ENCODE measurements at places on chromosomes 12 and 14. TPM values are rescaled to one million over a fixed set of nuclear protein-coding genes. Genes with fewer than 3 reads are reported as not detected.
A peak's percentile ranks its signal among the peaks of the same experiment; 100 is the strongest.

The CATSPERB gene
- 0.61 TPM for total RNA-seq

The SPIC gene
- total RNA-seq, result not detected

The GIT2 gene
- 42.6 TPM for total RNA-seq

The SLC25A21 gene
- total RNA-seq, result 2.3 TPM

The MAGOHB gene
- 36.8 TPM for total RNA-seq

The PSME2 gene
- total RNA-seq, result 148 TPM

DNA sequence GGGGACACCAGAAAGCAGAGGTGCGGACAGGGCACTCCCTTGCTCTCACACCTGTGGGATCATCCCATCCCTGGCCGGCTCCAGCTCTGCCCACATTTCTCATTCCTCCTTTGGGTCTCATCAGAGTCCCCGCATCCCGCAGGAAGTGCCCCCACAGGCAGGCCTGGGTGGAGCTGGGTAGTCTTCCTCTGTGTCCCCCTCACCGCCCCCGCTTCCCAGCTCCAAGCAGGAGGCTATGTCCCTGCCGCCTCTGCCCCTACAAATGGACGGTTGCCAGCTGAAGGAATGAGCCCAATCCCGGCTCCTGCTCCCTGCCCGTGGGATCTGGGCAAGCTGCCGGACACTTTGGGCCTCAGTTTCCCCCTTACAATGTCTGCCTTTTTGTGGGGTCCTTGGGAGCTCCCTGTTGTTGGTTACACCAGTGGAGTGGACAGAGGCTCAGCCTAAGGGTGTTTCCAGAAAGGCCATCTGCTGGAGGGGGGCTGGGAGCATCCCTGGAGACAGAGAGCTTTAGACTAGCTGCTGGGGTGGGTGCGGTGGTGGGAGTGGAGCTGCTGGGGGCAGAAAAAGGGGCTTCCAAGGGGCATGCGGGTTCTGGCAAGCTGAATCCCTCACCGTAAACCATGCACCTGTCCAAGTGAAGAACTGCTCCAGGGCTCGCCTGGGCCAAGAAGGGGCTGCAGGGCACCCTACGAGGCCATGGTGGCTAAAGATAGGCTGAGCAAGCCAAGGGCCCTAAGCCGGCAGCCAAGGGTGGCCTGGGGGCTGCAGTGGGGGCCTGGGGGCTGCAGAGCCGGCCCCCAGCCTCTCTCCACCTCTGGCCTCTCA is 7.9 kb upstream of the GPR132 start:
- peak; percentile 18 for DNase-seq

DNA sequence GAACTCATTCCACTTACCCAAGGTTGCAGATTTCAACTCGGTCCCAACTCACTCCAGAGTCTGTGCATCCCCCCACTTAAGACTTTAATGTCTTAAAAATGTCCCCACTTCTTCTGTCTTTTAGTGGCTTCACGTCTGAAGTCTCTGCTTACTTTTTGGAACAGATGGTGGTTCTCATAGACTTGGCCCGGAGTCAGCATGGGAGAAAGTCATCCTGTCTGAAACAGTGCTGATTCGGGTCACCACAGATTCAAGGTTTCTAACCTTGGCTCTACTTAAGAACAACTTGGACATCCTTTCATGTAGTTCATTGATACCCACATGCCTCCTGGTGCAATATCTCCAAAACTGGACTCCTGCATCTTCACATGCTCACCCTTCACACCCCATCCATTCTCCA is 26.0 kb downstream of the CHST11 start:
- DNase-seq, result no peak

- no peak for DNase-seq
Observed at GRCh38 chr12:57518920-57519795, 1.2 kb downstream of the DDIT3 start.

DNA sequence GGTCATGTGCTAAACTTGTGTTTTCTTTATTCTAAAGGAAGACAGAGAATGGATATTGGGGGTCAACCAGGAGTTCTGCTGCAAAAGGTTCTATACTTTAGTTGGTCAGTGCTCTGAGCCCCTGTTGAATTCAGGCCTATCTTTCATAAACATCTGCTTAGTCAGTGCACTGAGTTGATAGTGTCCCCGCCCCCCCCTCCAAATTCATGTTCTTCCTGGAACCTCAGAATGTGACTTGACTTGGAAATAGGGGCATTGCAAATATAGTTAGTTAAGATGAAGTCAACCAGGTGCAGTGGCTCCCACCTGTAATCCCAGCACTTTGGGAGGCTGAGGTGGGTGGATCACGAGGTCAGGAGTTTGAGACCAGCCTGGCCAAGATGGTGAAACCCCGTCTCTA is 23.3 kb downstream of the CHST11 start:
- no peak for DNase-seq

- DNase-seq, result no peak
Observed at GRCh38 chr12:47219243-47219642, 139.5 kb upstream of the AMIGO2 start.

DNA sequence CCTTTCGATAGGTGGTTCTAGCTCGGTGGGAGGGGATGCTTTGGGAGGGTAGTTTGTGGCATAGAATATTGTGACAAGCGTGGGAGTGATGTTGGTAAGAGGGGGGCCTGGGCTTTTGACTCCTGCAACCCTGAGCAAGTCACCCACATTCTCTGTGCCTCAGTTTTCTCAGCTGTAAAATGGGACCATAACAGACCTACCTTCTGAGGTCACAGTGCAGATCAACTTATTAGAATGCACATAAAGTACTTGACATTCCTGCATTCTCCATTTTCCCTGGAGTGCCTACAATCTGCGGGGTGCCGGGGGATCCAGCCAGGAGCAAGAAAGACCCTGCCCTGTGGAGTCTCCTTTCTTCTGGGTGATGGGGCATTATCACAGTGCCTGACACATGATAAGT is 63.2 kb downstream of the SLC24A4 start:
- no peak for DNase-seq

GRCh38 chr14:93040443-93040842 is 75.3 kb downstream of the ITPK1 start:
- DNase-seq, result no peak

- DNase-seq, result no peak
Observed at GRCh38 chr12:5798242-5799015, 146.6 kb downstream of the ANO2 start.

GRCh38 chr14:68501171-68501570 is 291.7 kb downstream of the ZFP36L1 start:
- DNase-seq, result no peak

- DNase-seq, result no peak
Observed at GRCh38 chr14:105491366-105491973, 424 bp downstream of the TEDC1 start.

GRCh38 chr14:98477935-98478334 is 794.1 kb downstream of the BCL11B start:
- DNase-seq, result no peak

DNA sequence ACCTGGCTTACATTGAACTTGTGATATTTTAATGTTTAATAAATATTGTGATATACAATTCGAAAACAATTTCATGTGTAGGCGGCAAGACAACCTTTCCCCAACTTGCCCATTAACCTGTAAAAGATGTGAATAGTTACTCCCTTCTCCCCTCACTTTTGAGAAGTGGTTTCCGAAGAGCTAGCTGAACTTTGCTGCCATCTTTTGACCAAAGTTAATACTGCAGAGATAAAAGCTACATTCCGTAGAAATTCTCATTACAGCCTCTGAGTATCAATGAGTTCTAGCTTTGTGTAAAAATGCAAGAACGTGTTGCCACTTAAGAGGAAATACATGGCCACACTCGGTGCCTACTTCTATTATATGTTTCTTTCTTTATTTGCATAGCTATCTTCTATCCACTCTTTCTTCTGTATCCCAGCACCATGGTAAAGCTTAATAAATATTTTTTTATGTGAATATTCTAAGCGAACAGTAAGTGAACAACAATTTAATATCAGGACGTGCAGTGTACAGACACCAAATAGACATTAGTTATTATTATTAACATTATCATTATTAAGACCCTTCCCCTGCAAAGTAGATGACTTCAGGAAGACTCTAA is 105.1 kb upstream of the TMEM260 start:
- no peak for DNase-seq

DNA sequence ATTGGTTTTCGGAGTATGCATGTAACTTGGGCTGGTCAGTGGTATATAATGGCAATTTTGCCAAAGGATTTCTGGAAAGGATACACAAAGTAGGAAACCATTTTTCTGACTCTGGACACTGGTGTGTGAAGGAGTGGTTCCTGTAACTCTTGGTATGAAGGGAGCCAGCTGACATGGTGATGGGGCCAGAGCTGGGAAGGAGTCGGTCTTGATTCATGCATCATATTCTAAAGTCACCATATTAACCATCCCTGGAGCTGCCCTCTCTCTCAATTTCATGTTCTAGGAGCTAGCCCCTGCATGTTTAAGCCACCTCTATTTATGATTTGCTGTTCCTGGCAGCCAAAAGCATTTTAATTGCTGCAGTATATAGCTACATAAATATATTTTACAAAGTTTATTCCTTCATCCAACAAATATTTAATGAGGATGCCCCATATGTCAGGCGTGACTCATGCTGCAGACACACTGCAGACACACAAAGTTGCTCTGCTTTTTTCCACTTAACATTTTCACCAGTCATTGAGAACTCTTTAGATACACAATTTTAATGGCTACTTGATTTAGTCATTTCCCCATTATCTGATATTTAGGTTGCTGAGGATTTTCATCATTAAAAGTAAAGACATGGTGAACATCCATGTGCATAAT is 78.7 kb upstream of the PSMC1 start:
- no peak for DNase-seq

DNA sequence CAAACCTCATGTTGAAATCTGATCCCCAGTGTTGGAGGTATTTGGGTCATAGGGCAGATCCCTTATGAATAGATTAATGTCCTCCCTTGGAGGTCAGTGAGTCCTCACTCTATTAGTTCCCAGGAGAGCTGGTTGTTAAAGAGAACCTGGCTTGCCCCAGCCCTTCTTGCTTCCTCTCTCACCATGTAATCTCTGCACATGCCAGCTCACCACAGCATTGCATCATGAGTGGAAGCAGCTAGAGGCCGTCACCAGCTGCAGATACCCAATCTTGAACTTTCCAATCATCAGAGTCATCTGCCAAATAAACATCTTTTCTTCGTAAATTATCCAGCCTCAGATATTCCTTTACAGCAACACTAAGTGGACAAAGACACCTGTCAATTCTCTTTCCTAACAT is 161.8 kb upstream of the IGF1 start:
- no peak for DNase-seq

DNA sequence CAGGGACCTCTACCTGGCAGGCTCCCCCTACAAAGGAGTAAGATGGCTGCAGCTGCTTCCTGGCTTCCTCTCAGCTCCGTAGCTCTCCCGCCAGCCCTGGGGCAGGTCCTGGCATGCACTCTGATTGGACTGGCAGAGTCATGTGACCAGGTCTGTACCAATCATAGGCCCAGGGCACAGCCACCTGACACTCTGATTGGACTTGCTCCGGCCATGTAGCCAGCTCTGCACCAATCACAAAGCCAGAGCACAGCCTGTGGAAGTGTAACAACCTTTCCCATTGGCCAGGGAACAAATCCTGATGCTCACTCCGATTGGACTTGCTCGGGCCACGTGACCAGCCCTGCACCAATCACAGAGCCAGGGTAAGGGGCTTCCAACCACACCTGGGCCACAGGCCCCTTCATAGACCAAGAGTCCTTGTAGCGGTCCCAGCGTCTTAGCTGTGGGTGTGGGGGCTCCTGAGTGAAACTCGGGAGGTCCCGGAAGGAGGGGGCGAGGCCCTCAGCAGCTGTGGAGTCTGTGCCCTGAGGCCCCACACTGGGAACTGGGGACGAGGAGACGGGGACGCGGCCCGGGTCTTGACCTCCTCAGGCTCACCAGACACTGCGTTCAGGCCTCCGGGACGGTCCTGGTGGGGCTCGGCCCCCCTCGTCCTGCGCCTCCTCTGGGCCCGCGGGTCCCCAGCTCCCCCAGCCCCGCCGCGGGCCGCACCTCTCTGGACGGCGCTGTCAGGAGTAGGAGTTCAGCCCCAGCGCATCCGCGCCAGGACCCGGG is 210.6 kb downstream of the ADGRD1 start:
- no peak for DNase-seq

Data from mesothelial cell of epicardium (in vitro differentiated cells).